CD8-positive, alpha-beta T cell (primary cell): ENCODE measurements at places on chromosomes 11 and 22. TPM values are rescaled to one million over a fixed set of nuclear protein-coding genes. Genes with fewer than 3 reads are reported as not detected.

ZBTB16 gene
- total RNA-seq = 15.3 TPM

GGT1 gene
- 5.9 TPM for total RNA-seq

ESAM gene
- total RNA-seq = 1.6 TPM

ST14 gene
- total RNA-seq = 0.16 TPM
